ENCODE measurements at places on chromosomes 12 and 14.
A peak's percentile ranks its signal among the peaks of the same experiment; 100 is the strongest.

DNA sequence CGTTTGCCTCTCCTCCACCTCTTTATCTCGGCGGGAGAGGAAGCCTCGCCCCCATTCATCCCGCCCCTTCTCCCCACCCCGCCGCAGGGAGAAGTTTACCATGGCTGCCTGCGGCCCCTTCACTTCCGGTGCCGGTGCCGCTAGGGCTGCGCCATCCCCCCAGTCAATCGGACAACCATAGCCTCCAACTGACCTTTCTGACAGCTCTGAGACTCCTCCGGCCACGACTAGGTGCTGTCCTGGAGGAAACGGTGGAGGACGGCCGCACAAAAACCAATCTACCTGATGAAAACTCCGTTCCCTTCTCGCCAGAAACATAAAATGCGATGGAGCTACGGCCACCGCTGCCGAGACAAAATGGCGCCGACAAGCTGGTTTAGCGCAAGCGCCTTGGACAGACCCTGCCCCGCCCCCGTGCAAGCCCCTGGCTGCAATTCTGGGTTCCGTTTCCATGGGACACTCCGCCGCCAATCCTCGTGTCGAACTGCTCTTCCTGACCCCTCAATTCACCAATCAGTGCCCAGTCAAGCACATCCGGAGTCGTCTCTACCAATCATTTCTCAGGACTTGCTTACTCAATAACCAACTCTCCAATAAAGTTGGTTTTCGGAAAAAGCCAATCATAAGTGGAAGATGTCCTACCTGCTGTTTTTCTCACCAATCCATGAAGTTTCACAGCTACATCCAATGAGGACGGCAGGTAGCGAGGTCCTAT is 436 bp upstream of the ARID4A start:
- H3K4me1 ChIP-seq, result peaks cover 15% of the 10 kb centered on the region
- H3K36me3 ChIP-seq, result peaks cover 17% of the 10 kb centered on the region
- no peak overlapping the region for H3K4me3 ChIP-seq
- DNase-seq, result peak; percentile 96
- no peaks in the 10 kb centered on the region for H3K27me3 ChIP-seq
- H3K27ac ChIP-seq, result no peak overlapping the region

DNA sequence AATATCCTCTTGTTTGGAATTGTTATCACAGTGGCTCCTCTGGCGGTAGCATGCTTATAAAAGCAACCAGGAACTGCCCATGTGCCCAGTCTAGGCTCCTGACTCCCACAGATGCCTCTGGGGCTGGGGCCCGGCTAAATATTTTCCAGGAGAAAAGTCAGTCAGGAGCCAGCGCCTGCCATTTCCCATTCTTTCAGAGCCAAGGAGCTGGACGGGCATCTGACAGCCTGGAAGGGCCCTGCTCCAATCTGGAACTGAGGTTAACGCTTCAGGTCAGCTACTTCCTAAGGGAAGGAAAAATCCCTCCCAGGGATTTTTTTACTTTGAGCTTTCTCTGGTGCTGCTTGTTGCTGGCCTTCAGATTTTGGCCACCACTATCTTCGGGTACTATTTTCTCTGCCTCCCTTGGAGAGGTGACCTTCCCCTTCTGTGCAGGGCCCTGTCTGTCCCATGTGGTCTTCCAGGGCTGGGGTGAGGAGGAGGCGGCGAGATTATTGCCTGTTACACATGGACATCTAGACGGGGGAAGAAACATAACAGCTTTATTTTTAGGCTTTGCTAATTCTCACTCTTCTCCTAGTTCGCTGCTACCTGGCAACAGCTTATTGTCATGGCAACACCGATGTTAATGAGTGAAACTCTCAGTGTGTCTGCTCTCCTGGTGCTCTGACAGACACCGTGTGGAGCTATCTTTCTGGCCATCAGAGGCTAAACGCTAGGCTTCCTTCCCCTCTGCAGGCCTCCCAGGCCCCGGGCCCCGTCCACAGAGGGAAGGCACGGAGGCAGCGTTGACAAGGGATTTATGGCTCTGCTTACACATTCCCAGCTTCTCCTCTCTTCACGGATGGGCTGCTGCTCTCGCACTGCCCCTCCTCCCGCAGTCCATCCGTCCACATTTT is 160.4 kb downstream of the CACNA1C start:
- H3K4me3 ChIP-seq, result no peak overlapping the region
- peaks cover 8% of the 10 kb centered on the region for H3K27me3 ChIP-seq
- H3K36me3 ChIP-seq, result no peaks in the 10 kb centered on the region
- no peak overlapping the region for H3K27ac ChIP-seq
- H3K4me1 ChIP-seq, result peaks cover 5% of the 10 kb centered on the region

DNA sequence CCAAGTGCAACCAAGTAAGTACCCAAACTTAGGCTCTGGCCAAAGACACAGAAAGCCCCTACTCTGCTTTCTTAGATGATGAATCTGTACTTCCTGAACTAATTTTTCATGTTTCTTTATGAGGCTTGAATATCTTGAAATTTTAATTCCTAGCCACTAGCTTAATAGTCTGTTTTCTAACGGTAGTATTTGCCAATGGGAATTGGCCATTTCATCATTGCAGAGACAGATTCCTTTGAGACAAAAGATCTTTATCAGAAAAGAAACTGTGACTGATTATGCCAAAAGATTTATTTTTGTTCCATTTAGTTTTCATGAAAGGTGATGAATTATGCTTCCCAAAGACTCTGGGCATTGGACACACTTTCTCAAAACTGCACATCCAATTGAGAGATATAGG is 48.7 kb downstream of the DAD1 start:
- peaks cover 6% of the 10 kb centered on the region for H3K36me3 ChIP-seq
- H3K4me1 ChIP-seq, result peaks cover 37% of the 10 kb centered on the region
- no peak overlapping the region for H3K27ac ChIP-seq

GRCh38 chr14:103530390-103530789 is 1.4 kb downstream of the TRMT61A start:
- peaks cover 3% of the 10 kb centered on the region for H3K36me3 ChIP-seq
- peak overlapping the region; percentile 95 for H3K4me3 ChIP-seq
- peaks cover 31% of the 10 kb centered on the region for H3K4me1 ChIP-seq
- no peak overlapping the region for H3K27ac ChIP-seq

GRCh38 chr12:48142818-48143674 is 14.3 kb downstream of the ASB8 start:
- no peaks in the 10 kb centered on the region for H3K4me1 ChIP-seq
- no peak overlapping the region for H3K4me3 ChIP-seq
- H3K27ac ChIP-seq, result no peak overlapping the region
- no peak for DNase-seq
- H3K27me3 ChIP-seq, result no peaks in the 10 kb centered on the region

DNA sequence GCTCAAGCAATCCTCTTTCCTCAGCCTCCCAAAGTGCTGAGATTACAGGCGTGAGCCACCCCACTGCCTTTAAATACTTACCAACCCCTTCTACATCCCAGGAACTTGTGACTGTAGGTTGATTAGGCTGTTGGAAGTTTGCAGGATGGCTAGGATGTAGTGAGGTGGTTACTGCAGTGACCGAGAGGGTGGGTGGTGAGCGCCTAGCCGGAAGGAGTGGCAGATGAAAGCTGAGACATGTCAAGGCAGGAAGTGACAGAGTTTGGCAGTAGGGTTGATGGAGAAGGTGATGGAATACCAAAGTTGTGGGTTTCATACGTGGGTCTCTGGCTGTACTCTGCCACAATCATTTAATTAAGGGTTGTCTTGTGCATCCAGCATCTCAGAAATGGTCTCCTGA is 13.5 kb downstream of the B4GALNT3 start:
- no peak overlapping the region for H3K27ac ChIP-seq
- H3K4me3 ChIP-seq, result no peak overlapping the region
- peaks cover 22% of the 10 kb centered on the region for H3K27me3 ChIP-seq
- DNase-seq, result no peak
- H3K4me1 ChIP-seq, result peaks cover 3% of the 10 kb centered on the region
- H3K36me3 ChIP-seq, result no peaks in the 10 kb centered on the region

GRCh38 chr14:103318750-103319419 is 15.2 kb upstream of the EIF5 start:
- H3K4me3 ChIP-seq, result no peak overlapping the region
- peaks cover 4% of the 10 kb centered on the region for H3K4me1 ChIP-seq
- peaks cover 21% of the 10 kb centered on the region for H3K27me3 ChIP-seq
- H3K27ac ChIP-seq, result no peak overlapping the region
- DNase-seq, result no peak

DNA sequence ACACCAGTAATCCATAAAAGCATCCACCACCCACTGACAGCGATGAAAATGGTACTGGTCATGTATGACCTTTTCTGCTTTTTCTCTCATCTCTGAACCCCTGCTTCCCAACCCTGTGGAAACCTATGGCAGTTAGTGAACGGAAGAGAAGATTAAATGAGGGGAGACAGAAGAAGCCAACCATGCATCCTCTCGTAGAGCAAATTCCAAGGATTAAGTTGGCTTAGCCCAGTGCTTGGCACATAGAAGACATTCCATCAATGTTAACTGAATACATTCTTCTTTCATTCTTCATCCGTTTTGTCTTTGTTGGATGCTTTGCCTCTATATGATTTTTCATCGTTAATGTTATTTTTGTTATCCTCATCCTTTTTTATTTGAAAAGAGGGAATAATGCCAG is 339.7 kb upstream of the FLRT2 start:
- no peak for DNase-seq
- no peaks in the 10 kb centered on the region for H3K27me3 ChIP-seq
- no peaks in the 10 kb centered on the region for H3K4me1 ChIP-seq
- no peak overlapping the region for H3K4me3 ChIP-seq
- H3K36me3 ChIP-seq, result no peaks in the 10 kb centered on the region

DNA sequence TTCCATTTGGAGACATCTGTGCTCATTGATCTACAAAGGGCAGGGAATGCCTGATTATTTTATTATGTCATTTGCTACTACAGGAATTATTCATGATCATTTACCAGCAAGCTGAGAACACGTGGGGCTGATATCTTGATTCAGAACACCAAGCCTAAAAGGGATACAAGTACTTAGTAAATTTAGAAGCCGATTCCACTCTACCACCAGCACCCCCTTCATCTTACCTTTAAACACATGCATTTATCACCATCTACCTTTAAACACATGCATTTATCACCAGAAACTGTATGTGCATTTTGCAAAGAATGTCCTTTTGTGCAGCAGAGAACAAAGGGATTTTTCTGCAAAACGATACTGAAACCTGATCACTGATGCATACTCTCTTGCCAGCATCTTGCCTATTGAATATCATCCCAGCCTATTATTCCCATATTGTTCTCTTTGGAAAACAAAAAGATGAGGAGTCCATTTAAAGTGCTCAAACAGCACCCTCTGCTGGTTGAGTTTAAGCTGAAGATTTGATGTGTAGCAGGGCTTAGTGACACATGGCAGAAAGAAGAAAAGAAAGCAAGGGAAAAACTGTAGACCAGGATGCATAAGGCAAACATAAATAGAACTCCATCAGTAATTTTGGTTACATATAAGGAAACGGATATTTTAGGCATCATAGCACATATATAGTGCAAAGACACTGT is 132.6 kb upstream of the PLEKHG7 start:
- DNase-seq, result peak; percentile 67
- no peak overlapping the region for H3K27ac ChIP-seq
- no peak overlapping the region for H3K4me3 ChIP-seq
- H3K27me3 ChIP-seq, result no peaks in the 10 kb centered on the region

DNA sequence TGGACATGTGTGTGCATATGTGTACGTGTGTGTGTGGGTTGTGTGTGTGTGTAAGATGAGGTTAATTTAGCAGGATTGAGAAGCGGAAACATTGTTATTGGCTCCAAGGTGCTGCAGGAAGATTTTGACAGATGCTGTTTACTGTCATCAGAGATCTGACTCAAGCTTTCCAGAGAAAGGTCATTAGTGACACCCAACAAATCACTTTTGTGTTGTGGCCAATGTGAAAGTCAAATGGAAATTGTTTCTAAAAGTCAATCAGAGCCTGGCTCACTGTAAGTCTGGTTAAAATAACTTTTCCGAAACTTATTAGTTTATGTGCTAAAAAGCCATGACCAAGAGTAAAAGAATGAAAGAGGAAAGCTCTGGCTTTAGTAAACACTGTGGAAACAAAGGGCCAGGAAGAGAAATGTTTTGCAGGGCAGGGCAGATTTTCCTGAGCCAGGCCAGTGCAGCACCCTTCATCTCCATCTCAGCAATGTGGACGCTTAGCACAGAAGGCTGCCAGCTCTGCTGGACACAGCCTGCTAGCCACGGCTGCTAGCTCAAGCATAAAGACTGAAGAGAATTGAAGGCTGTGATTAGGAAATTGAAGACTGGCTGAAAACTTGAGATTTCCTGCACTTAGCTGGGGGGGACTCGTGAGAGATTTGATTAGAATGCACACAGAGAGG is 235.8 kb downstream of the NEDD1 start:
- no peak for DNase-seq
- H3K4me3 ChIP-seq, result no peak overlapping the region
- H3K4me1 ChIP-seq, result no peaks in the 10 kb centered on the region
- no peak overlapping the region for H3K27ac ChIP-seq
- no peaks in the 10 kb centered on the region for H3K36me3 ChIP-seq
- H3K27me3 ChIP-seq, result peaks cover 20% of the 10 kb centered on the region

DNA sequence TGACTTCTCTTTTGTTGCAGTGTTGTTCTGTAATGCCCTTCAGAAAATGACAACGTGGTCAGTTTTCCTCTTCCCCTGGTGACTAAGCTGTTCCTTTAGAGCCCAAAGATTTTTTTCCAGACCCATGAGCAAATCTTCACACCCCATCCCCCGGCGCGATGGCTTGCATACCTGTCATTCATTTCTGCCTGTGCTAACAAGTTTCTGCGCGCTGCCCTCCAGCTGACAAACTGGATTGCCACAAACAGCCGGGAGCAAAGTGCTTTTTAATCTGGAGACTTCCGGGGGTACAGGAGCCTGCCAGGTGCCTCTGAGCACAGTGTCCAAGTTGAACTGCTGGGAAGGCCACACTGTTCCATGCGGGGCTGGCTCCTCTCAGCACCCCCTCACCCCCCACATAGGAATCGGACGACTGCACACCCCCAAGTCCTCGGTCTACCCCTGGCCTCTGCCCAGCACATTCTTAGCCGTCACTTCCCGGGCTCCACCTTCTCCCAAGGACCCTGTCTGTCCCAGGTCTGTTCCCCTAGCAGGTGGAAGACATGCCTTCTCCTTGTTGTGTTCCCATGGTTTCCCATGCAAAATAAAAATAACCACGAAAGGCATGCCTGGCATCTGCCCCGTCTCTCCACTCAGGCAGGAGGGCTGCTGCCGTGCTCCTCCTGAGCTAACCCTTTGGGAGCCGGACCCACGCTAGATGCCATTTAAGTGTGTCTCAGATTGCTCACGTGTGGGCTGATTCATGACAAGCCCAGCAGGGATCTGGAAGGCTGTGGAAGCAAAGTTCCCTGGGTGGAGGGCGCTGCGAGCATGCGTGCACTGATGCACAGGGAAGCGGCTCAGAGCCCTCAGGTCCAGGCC is 14.1 kb downstream of the RILPL1 start:
- no peaks in the 10 kb centered on the region for H3K4me1 ChIP-seq
- no peak for DNase-seq

DNA sequence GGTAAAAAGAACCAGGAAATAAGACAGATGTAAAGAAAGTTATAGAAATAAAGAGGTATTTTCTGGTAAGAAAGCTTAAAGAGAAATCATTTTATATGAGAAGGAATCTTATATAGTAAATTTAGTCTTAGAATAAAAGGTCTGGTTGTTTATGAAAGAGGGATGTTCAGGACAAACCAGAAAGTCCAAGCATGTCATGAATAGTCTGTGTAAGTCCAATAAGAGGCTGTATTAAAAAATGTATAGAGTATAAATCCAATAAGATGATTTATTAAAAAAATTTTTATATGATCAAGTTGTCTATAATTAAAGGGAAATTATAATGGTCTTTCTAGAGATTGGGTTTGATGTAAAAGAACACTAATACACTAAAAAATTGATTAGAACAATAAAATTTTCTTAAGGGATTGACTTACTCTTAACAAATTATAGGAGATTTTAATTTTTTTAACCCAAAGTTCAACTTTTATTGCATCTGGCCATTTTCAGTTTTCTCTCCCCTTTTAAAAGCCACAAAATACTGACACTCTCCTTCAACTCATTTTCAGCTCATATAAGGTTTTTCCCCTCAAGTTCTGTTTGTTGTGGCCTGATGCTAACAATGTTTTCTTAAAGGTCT is 35.1 kb downstream of the ST8SIA1 start:
- no peaks in the 10 kb centered on the region for H3K36me3 ChIP-seq
- H3K27me3 ChIP-seq, result no peaks in the 10 kb centered on the region
- no peak overlapping the region for H3K4me3 ChIP-seq
- no peak overlapping the region for H3K27ac ChIP-seq
- no peak for DNase-seq
